ENCODE measurements at places on chromosomes 16 and 17.

DNA sequence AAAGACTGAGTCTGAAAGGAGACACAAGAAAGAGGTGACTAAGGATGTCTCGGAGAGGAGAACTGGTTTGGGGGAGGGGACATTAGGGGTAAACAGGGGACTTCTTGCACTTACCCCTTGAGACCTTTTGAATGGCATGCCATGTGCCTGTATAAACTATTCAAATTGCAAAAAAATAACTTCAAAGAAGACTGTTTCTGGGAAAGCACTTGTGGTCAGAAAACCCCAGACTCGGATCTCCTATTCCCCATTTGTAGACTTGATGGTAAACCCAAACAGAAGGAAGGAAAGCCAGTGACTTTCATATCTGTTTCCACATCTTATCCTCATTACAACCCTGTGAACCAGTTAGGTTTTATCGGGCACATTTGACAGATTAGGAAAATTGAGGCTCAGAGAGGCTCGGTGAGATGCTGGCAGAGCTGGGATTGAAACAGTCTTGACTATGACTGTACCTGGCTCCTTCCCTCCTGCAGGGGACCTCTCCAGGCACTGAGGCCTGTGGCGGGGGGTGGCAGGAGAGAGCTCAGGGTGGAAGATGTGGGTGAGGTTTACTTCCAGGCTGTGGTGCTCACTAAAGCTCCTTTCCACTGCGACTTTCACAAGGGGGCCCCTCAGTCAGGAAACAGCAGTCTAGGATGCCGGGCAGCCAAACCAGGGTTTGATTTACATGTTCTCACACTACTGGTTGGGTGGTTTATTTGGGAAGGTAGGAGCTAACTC, 30.5 kb upstream of the PLCG2 start:
- DNase-seq: no peak

- no peak for DNase-seq
Measured at GRCh38 chr17:42618442-42619150, 9.1 kb downstream of the TUBG1 start.

- DNase-seq: no peak
Measured at GRCh38 chr17:7715936-7716886, 1.3 kb upstream of the DNAH2 start.

DNA sequence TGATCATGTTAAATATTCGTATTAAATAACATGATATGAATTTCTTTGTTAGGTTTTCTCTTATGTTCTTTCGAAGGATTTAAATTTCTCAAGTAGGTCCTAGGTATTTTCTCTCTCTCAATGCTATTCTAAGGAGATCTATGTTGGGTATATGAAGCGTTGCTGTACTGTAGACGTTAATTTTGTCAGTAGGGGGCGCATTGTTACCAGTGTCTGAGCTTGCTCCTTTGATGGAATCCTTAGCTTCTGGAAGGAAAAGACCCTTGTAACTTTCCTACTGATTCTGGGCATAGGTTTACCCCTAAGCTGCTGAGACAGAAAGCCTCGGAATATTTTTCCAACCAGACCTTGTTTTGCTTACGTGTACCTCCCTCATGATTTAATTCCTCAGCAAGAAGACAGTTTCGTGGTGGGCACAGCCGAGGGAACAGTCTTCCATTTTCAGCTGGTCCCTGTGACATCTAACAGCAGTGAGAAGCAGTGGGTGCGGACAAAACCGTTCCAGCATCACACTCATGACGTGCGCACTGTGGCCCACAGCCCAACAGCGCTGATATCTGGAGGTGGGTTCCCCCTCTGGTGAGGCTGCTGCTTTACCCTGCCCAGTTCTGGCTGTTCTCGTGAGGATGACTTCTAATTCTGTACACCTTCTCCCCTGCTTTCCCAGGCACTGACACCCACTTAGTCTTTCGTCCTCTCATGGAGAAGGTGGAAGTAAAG, 17.9 kb downstream of the UTP4 start:
- DNase-seq: peak; percentile 56

- DNase-seq: no peak
Measured at GRCh38 chr17:73463821-73464220, 152.0 kb upstream of the CDC42EP4 start.

- peak; percentile 52 for DNase-seq
Measured at GRCh38 chr17:62807812-62808575, at the start of gene MARCHF10. MARCHF10 (minus strand) TSS chr17:62808314; CDS start chr17:62801735, 6,579 bp downstream.

DNA sequence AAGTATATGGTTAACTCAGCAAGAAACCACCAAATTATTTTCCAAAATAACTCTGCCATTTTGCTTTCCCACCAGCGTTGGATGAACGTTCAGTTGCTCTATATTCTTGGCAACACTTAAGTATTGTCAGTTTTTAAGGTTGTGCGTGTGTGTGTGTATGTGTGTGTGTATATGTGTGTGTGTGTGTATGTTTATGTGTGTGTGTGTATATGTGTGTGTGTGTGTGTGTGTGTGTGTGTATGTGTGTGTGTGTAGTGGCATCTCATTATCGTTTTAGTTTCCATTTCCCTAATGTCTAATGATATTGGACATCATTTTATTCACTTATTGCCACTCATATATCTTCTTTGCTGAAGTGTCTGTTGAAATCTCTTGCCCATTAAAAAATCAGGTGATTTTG, 11.2 kb upstream of the SMTNL2 start:
- DNase-seq: no peak

DNA sequence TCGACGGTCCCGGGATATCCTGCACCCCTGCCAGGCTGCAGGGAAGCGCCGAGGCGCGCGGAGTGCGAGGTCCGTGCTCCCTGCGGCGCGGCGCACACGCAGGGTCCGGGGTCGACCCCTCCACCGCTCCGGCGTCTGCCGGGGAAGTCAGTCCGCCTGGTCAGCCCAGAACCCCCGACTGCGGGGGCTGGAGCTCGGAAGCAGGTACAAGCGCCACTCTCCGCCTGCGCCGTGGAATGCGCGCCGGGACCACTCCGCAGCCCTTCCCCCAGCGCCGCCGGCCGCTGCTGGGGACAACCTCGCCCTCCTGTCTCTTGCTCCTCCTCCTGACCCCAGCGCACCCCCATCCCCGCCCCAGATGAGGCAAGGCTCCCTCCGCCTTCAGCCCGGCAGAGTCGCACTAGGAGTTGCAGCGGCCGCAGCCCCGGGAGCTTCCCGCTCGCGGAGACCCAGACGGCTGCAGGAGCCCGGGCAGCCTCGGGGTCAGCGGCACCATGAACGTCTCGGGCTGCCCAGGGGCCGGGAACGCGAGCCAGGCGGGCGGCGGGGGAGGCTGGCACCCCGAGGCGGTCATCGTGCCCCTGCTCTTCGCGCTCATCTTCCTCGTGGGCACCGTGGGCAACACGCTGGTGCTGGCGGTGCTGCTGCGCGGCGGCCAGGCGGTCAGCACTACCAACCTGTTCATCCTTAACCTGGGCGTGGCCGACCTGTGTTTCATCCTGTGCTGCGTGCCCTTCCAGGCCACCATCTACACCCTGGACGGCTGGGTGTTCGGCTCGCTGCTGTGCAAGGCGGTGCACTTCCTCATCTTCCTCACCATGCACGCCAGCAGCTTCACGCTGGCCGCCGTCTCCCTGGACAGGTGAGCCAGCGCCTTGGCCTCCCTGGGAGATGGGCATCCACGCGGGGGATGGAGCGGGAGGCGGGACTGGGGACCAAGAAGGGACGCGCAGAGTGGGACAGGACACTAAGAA, at the start of gene GALR2:
Gene GALR2, plus strand, starts transcription at position 392 of the 974 bp plus-strand sequence. Its CDS starts 103 bp downstream, at position 495.
- peak; percentile 65 for DNase-seq

DNA sequence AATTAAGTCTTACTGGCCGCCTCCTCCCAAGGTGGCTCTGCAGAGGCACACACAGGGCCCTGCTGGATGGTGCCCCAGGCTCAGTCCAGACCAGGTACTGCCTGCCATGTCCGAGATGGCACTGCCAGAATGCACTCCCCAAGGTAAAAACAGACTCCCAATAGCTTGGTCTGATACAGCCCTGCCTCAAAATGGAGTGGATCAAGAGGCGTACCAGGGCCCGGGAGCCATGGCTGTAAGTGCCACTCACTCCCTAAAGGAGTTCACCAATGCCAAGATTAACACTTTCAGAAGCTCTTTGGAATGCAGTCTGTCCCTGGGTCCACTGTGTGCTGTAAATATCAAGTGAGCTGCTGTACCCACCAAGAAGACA, 576 bp upstream of the MYO18A start:
- no peak for DNase-seq

DNA sequence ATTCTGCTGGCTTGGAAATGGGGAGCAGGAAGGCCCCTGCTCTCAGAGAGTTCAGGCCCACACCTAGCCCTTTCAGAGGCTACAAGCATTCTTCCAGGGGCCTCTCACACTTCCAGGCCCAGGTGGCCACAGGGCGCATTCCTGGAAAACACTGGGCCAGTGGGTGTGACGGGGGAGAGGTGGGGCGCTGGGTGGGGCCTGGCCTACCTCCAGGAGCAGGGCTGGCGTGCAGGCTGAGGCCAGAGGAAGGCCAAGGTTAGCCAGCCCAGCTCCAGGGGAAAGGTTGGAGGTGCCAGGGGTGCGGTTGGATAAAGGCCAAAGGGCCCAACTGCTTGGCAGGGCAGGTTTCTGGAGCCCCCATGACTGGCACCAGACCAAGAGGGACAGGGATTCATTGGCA, 198.2 kb downstream of the MAF start:
- DNase-seq: no peak

- no peak for DNase-seq
Measured at GRCh38 chr16:48895142-48895541, 285.2 kb upstream of the N4BP1 start.

- no peak for DNase-seq
Measured at GRCh38 chr17:29073520-29073919, 30.6 kb downstream of the PIPOX start.

DNA sequence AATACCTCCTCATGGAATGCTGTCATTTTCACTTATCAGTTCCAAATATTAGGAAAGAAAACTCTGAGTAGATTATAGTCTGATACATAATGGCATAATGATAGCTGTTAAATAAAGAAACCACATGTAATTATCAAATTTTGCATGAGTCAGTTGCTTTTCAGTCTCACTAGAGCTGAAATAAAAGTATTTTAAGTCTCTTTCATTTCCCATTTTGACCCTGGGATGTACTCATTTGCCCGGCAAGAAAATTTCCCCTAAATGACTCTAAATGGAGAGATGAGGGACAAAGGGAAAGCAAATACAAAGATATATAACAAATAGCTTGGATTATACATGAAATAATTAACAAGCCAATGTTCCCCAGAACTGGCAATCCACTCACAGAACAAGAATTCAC, 47.9 kb upstream of the CPHXL start:
- no peak for DNase-seq

- peak; percentile 46 for DNase-seq
Measured at GRCh38 chr16:8885674-8886592, 3.8 kb downstream of the LITAFD start.

All from D341Med (cell line).